ENCODE measurements at places on chromosomes 1 and 21.

- DNase-seq: no peak
Measured at GRCh38 chr21:26617176-26617575, 44.1 kb upstream of the CYYR1 start.

DNA sequence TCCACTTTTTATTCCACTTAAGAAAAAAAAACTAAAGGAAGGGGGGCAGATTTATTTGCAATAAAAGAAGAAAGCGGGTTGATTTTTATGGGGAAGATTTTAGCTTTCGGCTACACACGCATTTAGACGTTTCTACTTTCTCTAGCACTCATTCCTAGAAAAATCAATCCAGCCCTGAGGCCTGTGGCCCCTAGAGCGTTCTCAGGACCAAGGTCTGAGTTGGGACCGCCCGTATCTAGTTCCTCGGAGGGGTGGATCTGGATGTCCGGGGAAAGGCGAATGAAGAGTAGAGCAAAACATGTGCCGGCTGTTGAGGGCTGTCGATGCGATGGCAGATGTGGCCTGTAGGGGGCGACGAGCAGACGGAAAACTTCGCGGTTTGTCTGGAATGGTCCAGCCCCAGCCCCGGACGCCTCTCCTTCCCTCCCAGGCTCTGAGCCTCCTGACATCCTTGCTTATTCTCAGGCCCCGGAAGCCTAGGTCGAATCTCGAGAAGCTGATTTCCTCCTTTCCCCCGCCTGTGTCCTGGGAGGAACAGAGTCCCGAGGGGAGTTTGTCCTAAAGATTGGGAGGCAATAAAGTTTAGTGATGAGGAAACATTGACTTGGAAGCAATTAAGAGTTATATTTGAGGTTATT is 5.2 kb downstream of the FOXD3 start:
- DNase-seq: peak; percentile 83

GRCh38 chr1:47013293-47013692 is 10.2 kb upstream of the CYP4X1 start:
- no peak for DNase-seq

DNA sequence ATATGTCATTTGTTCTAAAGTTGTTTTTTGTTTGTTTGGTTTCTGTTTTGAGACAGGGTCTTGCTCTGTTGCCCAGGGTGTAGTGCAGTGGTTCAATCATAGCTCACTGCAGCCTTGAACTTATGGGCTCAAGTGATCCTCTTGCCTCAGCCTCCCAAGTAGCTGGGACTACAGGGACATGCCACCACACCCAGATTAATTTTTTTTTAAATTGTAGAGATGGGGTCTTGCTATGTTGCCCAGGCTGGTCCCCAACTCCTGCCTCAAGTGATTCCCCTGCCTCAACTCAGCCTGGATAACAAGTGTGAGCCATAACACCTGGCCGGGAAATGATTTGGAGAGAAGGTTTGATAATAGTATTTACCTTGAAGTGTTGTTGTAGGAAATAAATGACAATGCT is 18.2 kb downstream of the NEXN start:
- DNase-seq: no peak

GRCh38 chr21:17725339-17725738 is 93.8 kb downstream of the C21orf91 start:
- no peak for DNase-seq

DNA sequence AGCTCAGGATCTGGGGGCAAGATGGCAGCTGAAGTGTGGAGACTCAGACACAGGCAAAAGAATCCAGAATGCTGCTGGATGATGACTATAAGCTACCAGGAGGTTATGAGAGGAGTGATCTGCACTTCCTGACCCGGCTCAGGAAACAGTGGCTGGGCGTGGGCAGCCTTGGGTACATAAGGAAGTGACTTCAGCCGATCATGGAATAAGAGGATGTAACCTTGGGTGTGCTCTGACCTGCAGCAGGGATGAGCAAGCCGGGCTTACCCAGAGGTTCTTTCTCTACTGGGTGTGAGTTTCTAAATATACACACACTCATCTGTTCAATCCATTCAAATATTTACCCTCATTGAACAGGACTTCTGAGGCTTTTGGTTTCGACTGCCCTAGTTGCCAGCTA is 62.7 kb downstream of the CD34 start:
- DNase-seq: peak; percentile 37

- DNase-seq: no peak
Measured at GRCh38 chr1:18948913-18949685, 7.4 kb downstream of the IFFO2 start.

GRCh38 chr1:207035877-207036551 is 3.5 kb upstream of the C1orf116 start:
- no peak for DNase-seq

DNA sequence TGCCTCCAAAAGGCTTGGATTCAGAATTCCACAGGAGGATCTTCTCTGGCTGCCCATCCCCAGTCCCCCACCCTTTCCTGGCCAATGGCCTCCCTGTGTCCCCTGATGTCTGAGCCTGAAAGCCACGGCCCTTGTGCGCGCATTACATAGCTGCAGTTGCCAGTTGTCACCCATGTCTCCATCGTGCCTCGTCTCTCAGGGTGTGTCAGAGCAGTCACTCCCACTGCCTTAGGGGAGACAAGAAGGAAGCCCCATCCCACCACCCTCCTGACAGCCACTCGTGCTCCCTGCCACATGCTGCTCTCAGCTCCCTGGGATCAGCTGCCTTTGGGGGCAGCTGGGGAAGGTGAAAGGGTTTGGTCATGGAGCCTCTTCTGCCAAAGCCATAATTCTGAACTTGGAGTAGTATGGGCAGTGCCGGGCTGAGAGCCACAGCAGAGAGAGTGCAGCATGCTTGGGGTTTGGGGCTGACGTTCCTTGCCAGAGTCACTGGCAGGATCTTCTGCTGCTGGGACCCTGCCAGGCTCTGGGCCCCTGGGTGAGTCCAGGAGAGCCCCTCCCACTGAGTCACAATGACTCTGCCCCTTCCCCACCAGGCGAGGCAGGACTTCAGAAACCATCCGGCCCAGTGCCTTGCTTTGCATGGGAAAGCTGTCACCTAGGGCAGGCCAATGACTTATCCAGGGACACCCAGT is 285.9 kb upstream of the VAMP3 start:
- no peak for DNase-seq

GRCh38 chr1:158007667-158008386 is 14.4 kb downstream of the KIRREL1 start:
- no peak for DNase-seq

DNA sequence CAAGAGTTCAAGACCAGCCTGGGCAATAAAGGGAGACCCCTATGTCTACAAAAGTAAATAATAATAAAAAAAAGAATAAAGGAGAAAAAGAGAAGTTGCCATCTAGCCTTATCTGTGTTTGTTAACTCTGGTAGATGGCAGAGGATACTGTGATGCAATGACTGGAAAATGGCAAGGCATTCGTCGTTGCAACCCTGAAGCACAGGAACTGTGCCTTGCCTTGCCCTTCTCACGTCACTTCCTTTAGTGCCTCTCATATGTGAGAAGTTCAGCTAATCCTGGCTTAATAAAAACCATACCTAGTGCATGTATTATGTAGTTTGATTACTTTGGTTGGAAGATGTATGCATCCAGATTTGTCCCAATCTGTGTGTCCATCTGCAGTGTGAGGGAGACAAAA is 25.8 kb upstream of the PIGC start:
- no peak for DNase-seq

GRCh38 chr21:29233611-29234540 is 64.8 kb upstream of the BACH1 start:
- no peak for DNase-seq

GRCh38 chr21:44931501-44932407 is 8.1 kb upstream of the SLX9 start:
- no peak for DNase-seq

DNA sequence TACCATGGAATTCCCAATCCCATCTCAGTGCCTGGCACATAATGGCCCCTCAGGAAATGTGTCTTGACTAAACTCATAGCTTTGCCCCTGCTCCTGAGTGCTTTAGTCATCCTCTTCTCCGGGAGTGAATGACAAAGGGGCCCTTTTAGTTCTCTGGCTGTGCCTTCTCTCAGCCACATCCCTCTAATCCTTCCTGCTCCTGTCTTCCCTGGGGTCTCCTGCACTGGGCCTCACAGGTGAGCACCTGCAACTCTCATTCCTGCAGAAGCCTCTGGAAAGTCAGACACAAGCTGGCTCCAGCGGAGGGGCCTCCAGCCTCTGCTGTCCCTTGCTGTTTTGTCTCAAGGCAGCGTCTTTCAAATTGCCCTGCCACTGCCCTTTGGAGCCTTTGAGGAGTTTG is 14.0 kb upstream of the ETV3L start:
- DNase-seq: no peak

GRCh38 chr1:106944721-106945120 is 111.8 kb upstream of the PRMT6 start:
- no peak for DNase-seq

- DNase-seq: no peak
Measured at GRCh38 chr1:34060901-34061415, 104.1 kb downstream of the CSMD2 start.

DNA sequence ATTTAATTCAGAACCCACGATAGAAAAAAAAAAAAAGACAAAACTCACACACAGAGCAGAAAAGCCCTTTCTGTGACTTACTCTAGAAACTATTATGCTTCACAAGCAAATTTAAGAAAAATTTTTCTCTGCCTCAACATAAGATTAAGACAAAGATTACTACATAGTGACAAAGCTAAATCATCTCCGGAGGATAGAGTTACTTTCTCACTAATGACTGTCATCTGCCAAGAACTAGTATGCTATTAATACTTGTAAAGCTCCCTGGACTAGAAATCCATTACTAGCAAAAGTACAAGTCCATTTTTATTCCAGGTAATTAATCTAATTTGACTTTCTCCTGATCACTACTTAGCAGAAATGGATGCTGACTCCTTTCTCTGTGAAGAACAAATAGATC is 25.9 kb downstream of the GREM2 start:
- no peak for DNase-seq

- DNase-seq: no peak
Measured at GRCh38 chr1:21001042-21001441, 175.7 kb downstream of the EIF4G3 start.

DNA sequence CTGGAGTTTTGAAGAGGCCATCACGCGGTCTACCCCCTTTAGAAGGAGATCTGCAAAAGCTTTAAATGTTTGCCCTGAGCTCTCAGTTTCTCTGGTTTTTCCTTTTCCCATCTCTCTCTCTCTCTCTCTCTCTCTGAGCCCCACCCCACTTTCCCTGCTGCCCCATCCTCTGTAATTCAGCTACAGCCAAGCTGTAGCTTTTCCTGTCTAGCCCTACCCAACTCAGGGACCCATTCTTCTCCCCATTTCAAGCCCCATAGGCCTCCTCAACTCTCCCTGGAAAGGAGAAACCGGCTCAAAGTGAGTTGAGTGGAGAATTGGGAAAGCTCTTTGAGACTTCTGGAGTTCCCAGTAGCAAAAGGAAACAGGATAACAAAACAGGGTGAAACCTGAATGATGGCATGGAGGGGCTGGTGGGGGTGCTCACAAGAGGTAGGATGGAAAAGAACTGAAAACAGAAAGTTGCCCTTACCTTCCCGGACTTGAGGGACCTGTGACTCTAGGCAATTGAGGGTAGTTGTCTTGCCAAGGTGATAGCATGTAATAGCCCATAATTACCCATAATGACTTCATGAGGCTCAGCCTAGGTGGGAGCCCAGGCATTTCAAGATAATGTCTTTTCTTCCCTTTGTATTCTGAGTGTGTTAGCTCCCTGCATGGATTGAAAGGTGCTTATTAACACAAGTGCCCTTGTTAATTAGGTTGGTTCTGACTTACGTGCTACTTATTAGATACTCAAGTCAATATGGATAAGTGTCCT is 84.9 kb downstream of the SLC16A1 start:
- no peak for DNase-seq

- no peak for DNase-seq
Measured at GRCh38 chr21:45479691-45480675, 62.3 kb downstream of the SLC19A1 start.
